ENCODE measurements at places on chromosomes 5 and 9.

- DNase-seq: no peak
Observed at GRCh38 chr9:79698967-79699366, 127.2 kb downstream of the TLE4 start.

GRCh38 chr5:73861313-73861988 is 235.5 kb downstream of the ARHGEF28 start:
- no peak for DNase-seq

DNA sequence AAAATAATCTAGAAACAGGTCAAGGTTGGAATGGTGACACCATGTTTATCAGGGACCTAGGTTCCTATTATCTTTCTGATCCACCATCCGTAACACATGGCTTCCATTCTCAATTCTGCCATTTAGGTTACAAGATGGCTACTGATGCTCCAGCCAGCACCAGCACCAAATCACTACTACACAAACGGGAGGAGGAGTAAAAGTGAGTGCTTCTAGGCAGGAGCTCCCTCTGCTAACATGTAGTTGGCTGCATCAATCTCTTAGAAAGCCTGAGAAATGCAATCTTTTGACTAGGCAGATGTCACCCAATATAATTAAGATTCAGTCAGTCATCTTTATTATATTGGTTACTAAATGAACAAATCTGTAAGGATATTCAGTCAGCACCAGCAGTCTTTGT is 515.9 kb downstream of the RAB3C start:
- no peak for DNase-seq

DNA sequence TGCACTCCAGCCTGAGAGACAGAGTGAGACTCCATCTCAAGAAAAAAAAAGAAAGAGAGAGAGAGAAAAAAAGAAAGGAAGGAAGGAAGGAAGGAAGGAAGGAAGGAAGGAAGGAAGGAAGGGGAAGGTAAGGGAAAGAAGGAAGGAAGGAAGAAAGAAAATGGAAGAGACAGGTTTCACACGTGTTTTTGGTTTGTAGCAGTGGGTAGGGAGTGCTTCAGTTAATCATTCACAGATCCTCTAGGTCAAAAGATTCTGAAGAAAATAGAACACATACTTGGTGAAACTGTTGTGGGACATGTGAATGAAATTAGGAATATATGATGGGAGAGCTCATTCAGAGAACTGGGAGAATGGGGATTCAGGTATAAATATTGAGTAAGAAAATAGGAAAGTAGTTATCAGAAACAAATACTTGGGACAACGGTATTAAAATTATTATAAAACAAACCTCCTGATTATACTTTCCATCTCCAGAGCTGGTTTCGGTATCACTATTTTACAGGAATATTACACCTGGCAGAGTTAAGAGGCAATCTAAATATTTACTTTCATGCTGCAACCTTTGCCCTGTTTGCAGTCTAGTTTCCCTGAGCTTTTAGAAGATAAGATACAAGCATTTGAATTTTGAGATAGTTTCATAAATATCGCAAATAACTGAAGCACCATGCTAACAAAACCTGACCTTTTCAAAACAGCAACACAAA is 37.2 kb downstream of the MARVELD2 start:
- peak; percentile 91 for DNase-seq

GRCh38 chr5:37836592-37837413 is 3.0 kb downstream of the GDNF start:
- peak; percentile 77 for DNase-seq

DNA sequence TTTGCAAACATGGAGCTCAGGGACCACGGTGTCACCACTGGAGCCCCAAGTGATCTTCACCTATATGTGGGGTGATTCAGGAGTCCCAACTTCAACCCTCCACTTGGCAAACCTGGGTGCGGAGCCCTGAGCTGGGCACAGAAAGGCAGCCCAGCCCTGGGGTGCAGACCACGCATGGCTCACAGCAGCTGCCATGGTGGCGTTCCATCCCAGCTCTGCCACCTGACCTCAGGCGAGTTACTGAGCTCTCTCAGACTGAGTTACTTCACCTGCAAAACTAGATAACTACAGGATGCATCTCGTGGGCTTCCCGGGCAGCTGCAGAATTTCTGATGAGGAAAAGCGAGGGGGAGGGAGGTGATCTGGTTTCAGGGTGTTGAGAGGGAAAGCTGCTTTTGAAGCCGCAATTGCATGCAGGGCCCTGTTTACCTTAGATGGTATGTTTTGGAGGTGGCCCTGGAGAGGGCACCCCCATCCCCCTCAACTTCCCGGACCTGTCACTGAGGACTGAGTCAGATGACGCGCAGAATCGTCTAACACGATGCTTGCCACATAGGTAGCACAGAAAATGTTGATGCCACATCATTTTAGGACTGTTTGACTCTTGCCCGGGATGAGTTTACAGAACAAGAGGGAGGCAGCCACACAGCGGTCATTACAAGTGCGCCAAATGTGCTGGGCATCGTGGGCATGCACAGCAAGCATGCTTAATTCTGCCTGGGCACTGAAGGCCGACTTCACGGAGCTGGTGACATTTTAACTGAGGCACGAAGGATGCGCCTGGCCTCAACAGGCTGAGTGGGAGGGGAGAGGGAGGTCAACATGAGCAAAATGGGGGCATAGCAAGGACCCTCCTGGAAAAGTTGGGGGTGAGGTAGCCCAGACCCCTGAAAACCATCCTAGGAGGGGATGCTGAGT is 154.6 kb downstream of the COL23A1 start:
- no peak for DNase-seq

GRCh38 chr5:113546703-113547183 is 33.2 kb downstream of the YTHDC2 start:
- DNase-seq: no peak

GRCh38 chr9:87682618-87683017 is 43.3 kb upstream of the CTSL start:
- DNase-seq: no peak

DNA sequence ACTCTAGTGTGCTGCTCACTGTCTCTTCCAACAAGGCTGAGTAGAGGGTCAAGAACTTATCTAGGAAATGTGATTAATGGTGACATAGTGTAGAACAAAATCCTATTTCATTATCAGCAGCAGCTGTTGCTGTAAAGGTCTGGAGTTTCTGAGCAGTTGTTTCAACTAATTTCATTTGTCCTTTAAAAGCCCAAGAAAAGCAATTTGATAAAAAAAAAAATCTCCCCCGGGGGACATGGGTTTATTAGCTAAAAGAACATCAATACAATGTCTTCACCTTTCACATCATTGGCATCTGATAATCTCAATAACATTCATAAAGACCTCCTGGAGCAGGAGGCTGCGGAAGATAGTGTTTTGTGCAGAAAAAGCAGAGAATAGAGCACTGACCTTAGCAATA is 468.1 kb downstream of the KCTD16 start:
- no peak for DNase-seq

Data from DMS53 (cell line).